ENCODE measurements at places on chromosomes 16 and 17.
A peak's percentile ranks its signal among the peaks of the same experiment; 100 is the strongest.

DNA sequence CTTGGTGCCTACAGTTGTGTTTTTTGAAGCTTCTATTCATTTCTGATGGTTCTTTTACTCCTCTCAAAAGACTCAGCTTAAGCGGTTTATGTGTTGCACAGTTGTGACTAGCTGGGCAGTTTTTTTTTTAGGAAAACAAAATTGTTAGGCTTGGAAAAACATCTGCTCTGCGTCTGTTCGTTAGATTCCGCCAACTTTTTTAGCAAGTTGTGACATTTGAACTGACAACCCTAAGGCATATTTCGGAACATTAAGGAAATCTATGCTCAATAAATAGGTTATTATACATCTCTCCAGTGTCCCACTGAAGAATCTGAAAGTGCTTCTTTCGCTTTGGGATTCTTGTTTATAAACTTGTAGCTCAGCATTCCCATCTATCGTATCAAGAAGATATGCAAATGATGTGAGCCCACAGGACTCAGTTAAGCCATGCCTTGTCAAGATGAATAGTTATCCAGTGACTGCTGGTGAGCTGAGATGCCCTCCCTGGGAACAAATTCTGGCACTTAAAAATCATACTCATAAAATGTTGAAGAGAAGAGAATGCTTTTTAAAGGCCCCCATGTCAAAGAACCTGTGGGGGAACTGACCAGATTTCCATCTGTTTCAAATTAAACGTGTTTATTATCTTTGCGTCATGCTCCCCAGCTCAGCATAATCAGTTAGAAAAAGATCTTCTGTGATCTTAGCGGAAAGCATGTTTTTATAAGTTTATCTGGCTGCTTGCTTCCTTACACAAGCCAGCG is 109.0 kb upstream of the FAM20A start:
- DNase-seq: no peak

DNA sequence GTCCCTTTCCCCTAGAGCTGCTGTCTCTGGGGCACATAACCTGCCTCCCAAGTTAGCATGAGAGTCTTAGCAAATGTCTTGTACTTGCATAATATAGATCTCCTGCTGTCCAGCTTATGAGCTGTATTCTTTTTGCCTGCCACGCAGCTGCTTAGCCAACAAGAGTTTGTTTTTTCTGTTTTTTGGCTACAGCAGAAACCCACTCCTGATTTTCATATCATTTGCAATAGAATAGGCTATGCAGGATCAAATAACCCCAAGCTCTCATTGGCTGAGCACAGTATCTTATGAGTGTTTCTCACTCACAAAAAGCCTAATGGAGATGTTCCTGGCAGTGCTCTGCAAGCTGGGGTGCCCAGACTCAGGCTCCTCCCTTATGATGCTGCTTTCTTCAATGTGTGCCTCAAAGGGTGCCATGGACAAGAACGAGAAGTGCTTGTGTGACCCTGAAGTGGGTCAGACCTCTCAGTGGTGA is 23.1 kb downstream of the B9D1 start:
- DNase-seq: no peak

DNA sequence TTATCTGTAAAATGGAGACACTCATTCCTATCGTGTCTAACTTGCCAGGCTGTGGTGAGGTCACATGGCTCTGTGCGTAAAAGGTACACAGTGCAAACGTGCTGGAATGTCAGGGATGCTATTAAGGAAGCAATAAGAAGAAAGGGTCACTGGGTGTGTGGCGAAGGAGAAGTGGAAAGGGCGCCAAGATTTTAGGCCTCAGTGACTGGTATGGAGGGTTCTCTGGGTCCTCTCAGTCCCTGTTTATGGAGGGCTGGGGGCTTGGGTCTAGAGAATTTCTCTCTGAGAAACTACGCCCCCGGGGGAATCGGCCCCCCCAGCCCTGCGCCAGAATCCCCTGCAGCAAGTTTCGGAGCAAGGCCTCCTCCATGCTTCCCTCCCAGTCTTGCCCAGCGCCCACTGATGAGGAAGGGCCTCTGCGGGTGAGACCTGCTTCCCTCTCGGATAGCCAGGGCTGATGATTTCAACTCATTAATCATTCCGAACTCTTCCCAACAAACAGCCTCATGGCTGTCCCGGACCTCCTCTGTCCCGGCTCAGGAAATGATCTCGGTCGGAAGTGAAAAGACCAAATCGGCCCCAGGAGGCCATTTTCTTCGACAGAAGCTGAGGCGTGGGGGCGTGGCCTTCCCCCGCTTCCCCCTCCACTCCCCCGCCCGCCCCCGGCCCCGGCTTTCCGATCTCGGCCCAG is 1.2 kb upstream of the HEXIM1 start:
- no peak for DNase-seq

GRCh38 chr17:42184713-42185620 is at the start of gene HCRT:
TSS of gene HCRT (minus strand) at chr17:42185452. CDS start at chr17:42185365, 87 bp downstream.
- DNase-seq: no peak

- no peak for DNase-seq
Measured at GRCh38 chr16:50467943-50468748, 80.0 kb upstream of the NKD1 start.

DNA sequence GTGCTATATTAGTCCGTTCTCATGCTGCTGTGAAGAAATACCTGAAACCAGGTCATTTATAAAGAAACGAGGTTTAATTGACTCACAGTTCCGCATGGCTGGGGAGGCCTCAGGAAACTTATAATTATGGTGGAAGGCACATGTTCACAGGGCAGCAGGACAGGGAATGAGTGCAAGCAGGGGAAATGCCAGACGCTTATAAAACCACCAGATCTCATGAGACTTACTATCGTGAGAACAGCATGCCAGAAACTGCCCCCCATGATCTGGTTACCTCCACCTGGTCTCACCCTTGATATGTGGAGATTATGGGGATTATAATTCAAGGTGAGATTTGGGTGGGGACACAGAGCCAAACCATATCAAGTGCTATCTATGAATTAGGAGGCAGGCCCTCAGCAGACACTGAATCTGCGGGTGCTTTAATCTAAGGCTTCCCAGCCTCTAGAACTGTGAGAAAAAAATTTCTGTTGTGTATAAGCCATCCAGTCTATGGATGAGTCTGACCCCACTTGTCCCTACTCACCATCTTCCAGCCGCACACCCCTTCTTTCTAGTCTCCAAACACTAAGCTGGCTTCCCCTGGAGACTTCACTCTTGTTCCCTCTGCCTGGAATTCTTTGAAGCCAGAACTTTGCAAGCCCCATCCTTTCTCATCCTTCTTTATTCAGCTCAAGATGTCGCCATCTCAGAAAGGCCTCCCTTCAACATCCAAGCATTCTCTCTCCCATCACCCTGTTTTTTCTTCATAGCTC is 772 bp upstream of the NUP93 start:
- DNase-seq: no peak

DNA sequence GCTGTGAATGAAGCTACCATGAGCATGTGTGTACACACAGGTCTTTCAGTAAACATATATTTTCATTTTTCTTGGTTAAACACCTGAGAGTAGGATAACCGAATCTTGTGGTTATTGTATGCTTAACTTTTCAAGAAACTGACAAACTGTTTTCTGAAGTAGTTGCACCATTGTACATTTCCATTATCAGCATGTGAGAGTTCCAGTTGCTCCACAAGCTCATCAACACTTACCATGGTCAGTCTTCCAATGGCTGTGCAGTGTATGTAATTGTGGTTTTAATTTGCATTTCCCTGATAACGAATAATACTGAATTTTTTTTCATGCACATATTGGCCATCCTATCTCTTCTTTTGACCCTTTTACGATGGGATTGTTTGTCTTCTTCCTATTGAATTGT is 31.3 kb upstream of the C1QL1 start:
- no peak for DNase-seq

DNA sequence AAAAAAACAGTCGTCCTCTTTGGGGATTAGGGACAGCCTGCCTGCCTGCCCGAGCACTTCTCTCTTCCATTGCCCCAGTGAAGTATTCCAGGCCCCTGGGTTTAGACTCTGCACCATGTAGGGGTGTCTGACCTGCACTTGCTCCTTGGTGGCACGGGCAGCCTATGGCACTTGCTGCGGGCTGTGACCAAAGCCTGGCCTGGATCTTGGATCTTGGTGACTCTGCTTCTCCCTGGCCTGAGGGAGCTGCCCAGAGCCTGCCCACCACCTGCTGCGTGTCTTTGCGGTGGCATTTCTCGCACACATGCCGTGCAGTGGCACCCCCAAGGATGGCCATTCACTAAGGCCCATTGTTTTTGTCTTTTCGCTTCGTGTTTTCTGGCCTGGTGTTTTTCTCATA is 6.1 kb upstream of the STH start:
- no peak for DNase-seq

GRCh38 chr16:12573300-12573699 is 230.4 kb downstream of the CPPED1 start:
- no peak for DNase-seq

GRCh38 chr17:33038740-33039139 is 47.1 kb downstream of the SPACA3 start:
- no peak for DNase-seq

DNA sequence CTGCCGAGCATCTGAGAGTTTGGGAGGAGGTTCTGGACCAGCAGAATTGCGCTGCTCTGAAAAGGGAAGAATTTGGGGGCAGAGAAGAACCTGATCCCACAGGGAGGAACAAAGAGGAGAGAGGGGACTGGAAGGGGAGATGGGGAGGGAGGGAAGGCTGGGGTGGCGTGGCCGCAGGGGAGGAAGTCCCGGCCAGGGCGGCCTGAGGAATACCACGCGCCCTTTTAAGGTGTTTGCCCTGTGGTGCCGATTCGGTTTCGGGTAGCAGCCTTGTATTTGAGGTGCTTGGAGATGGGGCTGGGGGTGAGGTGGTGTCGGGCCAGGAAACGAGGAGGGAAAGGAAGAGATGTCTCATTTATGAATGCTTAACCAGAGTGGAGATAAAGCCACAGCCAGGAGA is 51.3 kb downstream of the AKAP1 start:
- DNase-seq: no peak

- no peak for DNase-seq
Measured at GRCh38 chr17:82838386-82839063, 1.3 kb downstream of the ZNF750 start.

DNA sequence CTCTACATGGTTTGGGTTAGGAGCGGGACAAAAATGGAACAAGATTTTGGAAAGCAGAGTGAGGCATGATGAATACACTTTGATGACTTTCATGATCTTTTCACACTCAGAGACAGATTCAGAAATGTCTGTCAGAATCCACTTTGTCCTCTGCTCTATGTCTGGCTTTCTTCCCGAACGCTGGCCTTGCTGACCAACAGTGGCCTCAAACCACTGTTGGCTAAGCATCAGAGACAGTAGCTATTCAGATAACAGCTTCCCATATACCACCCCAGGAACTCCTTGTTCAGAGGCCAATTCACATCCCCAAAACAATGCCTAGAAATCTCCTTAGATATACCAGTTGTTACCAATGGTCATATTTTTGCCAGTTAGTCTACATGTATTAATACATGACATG is 40.9 kb downstream of the FBXL20 start:
- no peak for DNase-seq

DNA sequence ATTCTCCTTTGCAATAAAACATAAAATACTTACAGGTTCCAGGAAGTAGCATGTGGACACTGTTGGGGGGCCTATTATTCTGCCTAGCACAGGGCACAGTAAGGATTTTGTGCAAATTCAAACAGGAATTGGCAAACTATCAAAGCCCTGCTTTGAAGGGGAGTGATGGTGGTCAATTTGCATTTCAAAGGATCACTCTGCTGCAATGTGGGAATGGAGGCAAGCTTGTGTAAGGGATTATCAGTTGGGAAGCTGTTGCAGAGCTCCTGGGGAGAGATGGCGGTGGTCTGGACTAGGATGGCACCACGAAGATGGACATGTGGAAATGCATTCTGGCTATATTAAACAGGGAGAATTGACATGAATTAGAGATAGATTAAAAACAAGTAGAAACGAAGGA is 990.7 kb upstream of the RBFOX1 start:
- DNase-seq: no peak

DNA sequence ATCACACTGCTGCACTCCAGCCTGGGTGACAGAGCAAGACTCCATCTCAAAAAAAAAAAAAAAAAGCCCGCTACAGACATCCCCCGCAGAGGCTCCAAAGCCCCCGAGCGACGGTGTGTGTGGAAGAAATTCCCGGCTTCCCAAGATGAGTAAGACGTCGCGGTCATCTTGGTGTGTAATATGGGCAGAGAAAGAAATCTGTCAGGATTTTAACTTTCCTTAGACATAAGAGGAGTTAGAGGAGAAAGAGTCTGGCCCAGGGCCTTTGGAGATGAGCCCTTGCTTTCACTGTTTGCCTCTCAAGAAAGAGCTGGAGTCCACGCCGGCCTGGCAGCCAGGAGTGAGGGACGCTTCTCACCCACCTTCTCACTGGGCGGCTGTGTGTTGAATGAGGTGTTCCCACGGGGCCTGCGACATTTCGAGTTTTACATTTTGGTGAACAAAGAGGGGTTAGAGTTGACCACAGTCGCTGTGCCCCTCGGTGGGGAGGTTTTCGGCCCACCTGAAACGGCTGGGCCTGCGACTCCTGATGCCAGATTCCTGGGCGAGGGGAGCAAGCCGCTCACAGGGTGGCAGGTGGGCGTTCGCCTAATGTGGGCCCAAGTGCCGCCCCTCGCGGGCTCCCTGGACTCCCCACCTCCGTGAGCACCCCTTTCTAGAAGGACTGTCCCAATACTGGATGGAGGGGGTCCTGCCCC is 17.9 kb downstream of the C1QTNF1 start:
- DNase-seq: peak; percentile 28

DNA sequence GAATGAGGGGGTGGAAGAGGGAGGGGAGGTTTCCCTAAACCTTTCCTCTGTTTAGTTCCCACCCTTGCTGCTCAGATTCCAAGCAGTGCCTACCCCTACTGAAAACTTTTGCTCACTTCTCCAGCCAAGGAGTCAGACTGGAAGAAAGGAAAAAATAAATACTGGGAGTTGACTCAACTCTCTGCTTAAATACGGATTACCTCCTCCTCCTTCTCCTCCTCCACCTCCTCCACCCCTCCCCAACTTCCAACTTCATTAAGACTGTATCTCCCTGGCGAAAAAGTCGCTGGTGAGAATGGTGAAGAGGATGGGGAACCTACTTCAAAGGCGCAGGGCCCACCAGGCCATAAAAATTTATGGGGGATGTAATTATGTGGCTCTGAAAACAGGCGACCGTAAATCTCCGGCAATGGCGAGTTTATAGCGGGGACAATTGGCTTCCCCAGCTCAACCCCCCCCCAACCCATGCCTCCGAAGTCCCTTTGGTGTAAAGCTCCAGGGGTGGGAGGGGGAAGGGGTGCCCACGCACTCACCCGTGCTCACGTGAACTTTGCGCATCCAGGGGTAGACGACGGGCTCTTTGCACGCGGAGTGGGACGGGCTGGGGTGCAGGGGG is 712 bp downstream of the HOXB4 start:
- no peak for DNase-seq
